ENCODE measurements at places on chromosomes 11 and 22.

DNA sequence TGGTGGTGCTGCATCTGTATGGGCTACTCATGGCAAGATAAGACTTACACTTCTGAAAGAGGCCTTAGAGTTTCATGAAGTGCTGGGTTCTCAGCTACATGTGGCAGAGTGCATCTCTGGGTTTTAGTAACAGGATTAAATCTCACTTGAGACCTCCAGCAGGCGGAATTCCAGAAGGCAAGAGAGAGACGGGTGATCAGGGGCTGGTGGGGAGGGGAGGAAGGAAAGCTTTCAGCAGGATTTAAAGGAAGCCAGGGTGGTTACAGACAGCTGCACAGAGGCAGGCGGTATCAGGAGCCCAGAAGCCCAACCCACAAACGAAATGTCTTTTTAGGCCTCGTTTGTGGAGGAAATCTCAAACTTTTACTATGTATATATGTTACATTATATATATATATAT, 56.2 kb upstream of the CD82 start:
- no peak for DNase-seq

DNA sequence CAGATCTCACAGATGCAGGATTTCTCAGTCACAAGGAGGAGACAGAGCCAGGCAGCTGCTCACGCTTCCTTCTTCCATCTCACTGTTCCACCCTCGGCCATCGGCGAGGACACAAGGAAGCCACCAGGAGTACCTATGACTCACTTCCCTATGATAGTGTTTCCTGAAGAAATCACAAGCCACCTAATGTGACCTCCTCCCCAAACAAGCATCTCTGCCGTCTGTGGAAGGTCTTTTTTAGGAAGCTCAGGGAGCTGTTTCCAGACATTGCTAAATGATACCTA, 672.7 kb downstream of the TBC1D22A start:
- no peak for DNase-seq

GRCh38 chr22:35446365-35446764, 46.4 kb downstream of the MCM5 start:
- DNase-seq = peak; percentile 18

- DNase-seq = no peak
Observed at GRCh38 chr11:65479184-65480145, 19.4 kb upstream of the MALAT1 start.

- no peak for DNase-seq
Observed at GRCh38 chr11:28743061-28743550, 634.9 kb downstream of the METTL15 start.

GRCh38 chr11:75535071-75535470, 9.3 kb upstream of the GDPD5 start:
- DNase-seq = no peak

DNA sequence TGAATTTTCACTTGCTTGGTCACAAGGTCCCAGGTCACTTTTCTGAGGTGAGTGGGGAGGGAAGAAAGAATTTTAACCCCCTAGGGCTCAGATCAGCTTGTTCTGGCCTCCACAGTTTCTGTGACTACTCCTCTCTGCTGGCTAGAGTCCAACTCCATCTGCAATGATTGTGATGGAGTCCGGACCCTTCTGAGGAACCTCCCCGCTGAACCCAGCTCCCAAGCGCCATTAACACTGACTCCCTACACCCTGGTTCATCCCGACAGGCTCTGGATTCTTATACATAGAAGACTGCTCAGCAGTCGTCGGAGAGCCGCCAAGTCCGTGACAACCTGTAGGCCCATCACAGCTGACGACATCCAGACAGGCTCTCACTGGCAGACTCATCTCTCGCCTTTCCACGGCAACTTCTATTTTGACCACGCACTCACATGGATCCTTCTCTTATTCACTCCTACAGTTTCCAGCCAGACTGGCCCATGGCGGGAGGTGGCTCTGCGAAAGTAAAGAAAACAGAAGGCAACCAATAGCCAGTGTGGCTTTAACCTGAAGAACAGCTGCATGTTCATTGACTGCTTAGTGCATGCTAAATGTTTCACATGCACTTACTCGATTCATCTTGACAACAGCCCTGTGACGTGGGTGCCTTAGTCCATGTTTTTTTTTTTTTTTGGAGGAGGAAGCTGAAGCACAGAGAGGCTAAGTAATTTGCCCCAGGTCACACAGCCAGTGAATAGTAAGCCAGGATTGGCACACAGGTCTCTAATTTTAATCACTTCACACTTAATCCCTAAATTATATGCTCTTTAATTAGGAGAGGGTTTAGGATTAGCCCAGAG, 68.0 kb upstream of the PRDM11 start:
- DNase-seq = no peak

GRCh38 chr22:49299821-49300231, 527.8 kb downstream of the BRD1 start:
- no peak for DNase-seq

DNA sequence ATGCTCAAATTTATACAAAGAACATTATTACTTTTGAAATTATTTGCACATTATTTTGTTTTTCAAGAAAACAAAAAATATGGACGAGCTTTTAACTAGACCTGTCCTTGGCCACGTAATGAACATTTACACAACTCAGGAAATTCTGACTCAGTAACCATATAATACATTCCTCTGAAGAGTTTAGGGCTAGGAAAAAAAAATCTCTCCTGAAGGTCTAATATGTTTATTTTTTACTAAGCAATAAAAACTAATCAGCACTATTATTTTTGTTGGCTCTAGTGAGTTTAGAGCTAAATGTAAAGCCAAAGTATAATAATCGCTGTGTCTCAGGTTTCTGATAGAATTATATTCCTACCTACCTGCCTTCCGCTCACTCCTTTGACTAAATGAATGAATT, 187.5 kb downstream of the SWAP70 start:
- DNase-seq = no peak

- DNase-seq = no peak
Observed at GRCh38 chr22:45203150-45203951, 37.3 kb downstream of the KIAA0930 start.

- DNase-seq = peak; percentile 78
Observed at GRCh38 chr11:62556108-62556874, 9.7 kb upstream of the AHNAK start.

DNA sequence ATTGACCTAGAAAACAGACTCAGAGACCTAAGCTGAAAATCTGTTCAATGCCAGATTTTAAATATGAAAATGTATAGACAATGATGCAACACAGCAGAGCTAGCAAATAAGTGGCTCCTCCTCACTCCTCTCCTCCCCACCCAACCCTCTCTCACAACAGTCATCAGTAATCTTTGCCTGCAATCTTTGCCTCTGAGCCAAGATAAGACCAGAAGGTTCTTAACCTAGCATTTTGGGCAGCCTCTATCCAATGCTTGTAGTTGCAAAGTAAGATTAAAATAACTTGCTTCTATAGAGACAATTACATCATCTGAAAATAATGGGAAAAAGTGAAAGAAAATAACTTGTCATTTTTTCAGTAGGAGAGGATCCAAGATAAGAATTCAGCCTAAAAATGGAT, 117.3 kb downstream of the PARVA start:
- DNase-seq = no peak

GRCh38 chr22:32555581-32555980, 81.0 kb downstream of the FBXO7 start:
- DNase-seq = no peak

DNA sequence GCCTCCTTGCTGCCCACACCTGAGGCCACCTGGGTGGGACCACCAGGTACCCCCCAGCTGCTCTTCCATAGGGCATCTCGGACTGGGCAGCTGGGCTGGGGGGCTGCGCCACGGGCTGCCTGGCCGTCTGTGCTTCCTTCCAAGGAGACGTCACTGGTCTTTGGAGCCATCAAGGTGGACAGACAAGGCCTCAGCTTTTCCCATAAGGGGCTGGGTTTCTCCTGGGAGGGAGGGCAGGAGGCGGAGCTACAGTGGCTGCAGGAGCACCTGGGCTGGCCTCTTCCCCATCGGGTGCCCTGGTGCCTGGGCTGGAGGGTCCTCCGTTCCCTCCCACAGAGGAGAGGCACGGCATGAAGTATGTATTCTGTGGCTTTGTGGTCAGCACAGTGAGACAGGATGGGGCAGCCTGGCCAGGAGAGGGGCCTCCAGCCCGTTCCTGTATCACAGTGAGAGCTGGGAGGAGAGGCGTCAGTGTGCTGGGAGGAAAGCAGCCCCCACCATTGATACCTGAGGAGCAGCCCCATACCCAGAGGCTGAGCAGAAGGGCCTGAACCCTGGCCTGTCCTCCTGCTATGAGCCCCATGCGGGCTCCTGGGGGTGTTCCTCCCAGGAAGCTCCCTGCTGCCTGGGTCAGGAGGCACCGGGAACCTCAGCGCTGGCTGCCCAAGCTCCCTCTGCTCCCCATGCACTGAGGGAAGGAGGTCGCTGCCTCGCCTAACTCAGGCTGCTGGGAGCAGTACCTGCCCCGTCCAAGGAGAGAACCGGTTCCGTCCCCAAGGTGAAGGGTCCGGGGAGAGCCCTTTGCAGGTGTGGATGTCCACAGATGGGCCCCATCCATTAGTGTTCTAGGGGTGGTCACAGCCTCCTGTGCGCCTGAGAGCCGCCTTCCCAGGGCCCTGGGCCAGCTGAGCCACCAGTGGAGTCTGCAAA, 1075.0 kb downstream of the BRD1 start:
- DNase-seq = no peak

DNA sequence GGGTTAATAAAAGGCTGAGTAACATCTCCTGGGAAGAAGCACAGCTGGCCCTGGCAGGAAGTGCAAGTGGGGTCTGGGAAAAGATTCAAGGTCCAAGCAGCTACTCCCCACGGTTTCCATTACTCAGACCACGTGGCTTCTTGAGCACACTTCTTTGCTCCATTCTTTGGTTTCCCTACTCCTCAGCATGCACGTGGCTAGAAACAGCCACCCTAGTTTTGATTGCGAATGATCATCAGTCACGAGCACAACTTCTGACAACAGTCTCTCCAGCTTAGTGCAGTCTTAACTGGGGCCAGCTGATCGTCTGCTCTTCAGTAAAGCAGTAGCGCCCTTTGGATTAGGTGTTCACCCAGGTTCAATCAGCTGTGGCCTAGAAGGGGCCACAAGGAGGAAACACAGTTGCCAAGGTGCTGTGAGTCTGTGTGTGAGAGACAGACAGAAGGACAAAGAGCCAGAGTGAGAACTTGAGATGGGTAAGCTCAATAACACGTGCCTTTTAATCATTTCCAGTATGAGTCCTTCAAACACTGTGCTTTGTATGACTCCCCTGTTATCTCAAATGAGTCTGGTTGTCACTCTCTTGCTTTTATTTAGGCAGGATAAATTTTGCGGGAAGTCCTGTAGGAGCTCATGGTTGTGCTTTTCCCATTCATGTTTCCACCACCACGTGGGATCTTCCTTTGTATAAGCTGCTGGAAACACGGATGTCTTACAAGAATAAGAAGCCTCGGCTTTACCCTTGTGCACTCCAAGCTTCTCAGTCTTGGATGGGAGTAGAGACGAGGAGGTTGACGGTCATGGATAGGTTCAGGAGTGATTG, 901 bp upstream of the PARVA start:
- DNase-seq = no peak

GRCh38 chr22:20647586-20648305, 126.2 kb upstream of the SERPIND1 start:
- no peak for DNase-seq

DNA sequence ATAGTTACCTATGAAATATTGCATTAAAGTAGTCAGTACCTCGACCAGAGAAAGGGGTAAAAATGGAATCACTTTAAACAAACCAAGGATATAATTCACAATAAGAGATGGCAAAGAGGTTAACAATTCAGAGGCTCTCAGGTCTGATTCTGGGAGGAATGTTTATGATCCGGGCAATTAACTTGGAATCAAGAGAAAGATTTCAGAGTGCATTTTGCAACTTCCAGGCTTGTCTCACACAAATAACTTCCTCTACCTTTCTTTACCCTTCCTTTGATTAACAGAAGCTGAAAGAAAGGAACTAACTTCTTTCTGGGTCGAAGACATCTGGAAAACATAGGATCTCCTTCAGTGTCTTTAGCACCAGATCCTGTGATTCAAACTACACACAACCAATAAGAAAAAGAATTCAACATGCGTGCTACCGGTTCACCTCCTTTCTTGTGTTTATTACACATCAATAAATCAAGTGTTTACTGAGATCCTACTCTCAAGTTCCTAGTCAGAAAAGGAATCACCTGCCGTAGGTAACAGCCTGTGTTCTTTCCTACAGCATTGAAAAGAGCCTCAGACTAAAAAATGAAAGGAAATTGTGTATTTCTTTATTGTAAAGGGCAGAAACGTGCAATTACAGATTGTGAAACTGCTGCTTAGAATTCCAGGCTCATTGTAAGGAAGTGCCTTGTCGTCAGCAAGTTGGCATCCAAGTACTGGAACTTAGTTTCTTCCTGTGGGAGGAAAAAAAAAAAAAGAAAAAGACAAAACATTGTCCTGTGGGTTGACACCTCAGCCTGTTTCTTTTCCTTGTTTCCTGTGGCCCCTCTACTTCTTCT, 29.5 kb downstream of the CARD18 start:
- DNase-seq = no peak

- DNase-seq = no peak
Observed at GRCh38 chr22:39177791-39178190, 25.3 kb upstream of the CBX7 start.

- DNase-seq = no peak
Observed at GRCh38 chr11:64053699-64054098, 18.0 kb downstream of the FLRT1 start.

DNA sequence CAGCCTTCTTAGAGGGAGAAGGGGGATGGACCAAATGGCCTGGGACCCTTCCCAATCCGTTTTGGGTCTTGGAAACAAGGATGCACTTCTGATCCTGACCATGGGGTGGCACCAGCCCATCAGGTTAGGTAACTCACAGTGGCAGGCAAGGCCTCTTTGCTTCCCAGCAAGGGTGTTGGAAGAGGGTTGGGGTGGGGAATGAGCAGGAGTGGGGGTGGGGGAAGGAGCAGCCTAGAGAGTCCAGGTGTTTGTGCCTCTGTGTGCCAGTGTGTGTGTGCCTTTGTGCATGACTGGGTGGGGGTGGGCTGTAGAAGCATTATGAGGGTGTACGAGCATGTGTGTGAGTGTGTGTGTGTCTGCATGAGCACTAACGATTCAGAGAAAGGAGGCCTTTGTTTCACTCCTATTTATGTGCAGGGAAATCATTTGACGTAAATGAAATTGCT, 213.1 kb downstream of the INSC start:
- DNase-seq = no peak

DNA sequence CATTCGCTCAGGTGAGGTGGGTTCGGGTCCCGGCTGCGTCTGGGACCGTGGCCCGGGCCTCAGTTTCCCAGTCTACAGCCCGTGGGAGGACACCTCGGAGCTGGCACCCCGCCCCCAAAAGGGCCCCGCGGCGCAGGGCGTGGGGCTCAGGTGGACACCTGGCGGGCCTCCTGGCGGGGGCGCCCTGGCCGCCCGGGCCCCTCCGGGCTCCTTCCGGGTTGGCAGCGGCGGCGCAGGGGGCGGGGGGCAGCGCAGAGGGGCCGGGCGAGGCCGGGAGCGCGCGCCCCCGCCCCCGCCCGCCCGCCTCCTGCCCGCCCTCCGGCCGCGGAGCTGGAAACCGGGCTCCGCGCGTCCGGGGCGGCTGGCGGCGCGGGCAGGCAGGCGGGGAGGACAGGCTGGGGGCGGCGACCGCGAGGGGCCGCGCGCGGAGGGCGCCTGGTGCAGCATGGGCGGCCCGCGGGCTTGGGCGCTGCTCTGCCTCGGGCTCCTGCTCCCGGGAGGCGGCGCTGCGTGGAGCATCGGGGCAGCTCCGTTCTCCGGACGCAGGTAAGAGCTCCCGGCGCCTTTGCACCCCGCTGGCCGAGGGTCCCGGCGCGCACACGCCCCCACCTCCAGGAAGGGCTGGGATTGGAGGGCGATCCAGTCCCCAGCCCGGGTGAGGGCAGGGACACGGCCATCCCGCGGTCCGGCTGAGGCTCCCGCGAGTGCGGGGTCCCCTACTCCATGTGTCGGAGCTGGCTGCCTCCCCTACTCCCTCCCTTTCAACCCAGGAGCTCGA, at the start of gene EMID1:
Gene EMID1 (plus strand): TSS at position 303 of the 778 bp plus-strand sequence. CDS start 143 bp downstream, at position 446.
- no peak for DNase-seq
